ENCODE measurements at places on chromosomes 3 and 15. TPM values are rescaled to one million over a fixed set of nuclear protein-coding genes. Genes with fewer than 3 reads are reported as not detected.

ALG1L2 gene
- total RNA-seq = 1.0 TPM

PAK6 gene
- 20.7 TPM for total RNA-seq

PGBD4 gene
- 1.5 TPM for total RNA-seq

LRTM1 gene
- total RNA-seq = not detected

MOBP gene
- total RNA-seq = 0.27 TPM

RTP1 gene
- not detected for total RNA-seq

CCR4 gene
- not detected for total RNA-seq
